ENCODE measurements at places on chromosomes 7 and 10. TPM values are rescaled to one million over a fixed set of nuclear protein-coding genes. Genes with fewer than 3 reads are reported as not detected.

C10orf95 gene
- total RNA-seq, result 1.3 TPM

DKK1 gene
- 40.0 TPM for total RNA-seq

GPRIN2 gene
- total RNA-seq, result 4.7 TPM

LRRC18 gene
- not detected for total RNA-seq

DLG5 gene
- total RNA-seq, result 44.6 TPM

TRIM50 gene
- total RNA-seq, result not detected
